ENCODE measurements at places on chromosomes 5 and 9.

- DNase-seq: no peak
Observed at GRCh38 chr9:21023861-21024260, 7.6 kb downstream of the HACD4 start.

GRCh38 chr9:100377015-100377414 is 24.3 kb upstream of the TEX10 start:
- no peak for DNase-seq

GRCh38 chr5:96963267-96963666 is 27.4 kb downstream of the LNPEP start:
- DNase-seq: no peak

- no peak for DNase-seq
Observed at GRCh38 chr5:123474228-123474627, 37.7 kb upstream of the CSNK1G3 start.

GRCh38 chr5:141637767-141638419 is 1.1 kb downstream of the RELL2 start:
- DNase-seq: no peak

- no peak for DNase-seq
Observed at GRCh38 chr9:137021979-137022661, 5.9 kb downstream of the ABCA2 start.

- no peak for DNase-seq
Observed at GRCh38 chr5:32276173-32276853, 36.4 kb downstream of the MTMR12 start.

DNA sequence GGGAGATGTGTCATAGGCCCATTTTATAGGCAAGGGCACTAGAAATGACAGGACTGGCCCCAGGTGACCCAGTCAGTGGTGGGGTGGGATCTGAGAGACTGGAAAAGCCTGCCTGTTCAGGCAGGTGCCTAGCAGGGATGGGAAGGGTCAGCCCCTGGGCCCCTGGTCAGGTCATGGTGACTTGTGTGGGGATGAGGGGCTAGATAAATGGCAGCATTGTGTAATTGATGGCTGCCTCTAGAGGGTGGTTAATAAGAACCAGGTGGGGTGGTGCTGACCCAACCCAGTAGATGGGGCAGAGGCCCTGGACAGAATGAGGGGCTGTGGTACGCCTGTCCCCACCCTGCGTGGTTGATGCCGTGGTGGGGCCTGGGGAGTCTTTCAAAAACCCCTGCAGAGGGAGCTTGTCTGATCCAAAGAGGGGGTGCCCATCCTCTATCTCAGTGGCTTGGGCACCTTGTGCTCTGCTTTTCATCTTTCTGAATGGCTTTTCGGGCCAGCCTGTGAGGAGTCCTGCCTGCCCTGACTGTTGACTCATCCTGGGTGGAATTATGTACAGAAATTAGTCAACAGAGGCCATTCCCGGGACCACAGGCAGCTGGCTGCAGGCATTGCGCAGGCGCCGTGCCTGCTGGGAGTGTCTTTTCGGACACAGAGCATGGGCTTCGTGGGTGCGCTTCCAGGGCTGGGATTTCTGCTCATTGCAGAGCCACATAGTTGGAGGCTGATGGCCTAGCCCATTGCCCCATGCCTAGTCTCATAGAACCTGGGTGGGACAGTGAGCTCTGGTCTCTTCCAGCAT is 93.6 kb upstream of the PITX1 start:
- DNase-seq: no peak

GRCh38 chr9:6006749-6007057 is 8.7 kb downstream of the RANBP6 start:
- no peak for DNase-seq

GRCh38 chr9:93906195-93906880 is 48.8 kb downstream of the BARX1 start:
- no peak for DNase-seq

DNA sequence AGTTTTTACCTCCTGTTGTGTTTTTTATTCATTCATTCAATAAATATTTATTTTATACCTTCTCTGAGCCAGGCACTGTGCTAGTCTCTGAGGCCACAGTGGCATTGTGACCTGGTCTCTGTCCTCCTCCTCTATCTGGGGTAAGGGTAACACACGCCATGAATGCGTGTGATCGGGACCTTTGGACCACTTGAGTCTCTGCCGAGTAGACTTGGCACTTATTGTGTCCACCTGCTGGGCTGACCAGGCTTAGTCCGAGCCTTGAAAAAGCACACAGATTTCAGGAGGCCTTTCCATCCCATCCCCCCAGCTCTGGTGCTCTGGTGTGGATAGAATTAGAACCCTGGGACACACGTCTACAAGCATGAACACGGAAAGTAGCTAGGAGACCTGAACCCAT is 58.7 kb downstream of the ERGIC1 start:
- no peak for DNase-seq

DNA sequence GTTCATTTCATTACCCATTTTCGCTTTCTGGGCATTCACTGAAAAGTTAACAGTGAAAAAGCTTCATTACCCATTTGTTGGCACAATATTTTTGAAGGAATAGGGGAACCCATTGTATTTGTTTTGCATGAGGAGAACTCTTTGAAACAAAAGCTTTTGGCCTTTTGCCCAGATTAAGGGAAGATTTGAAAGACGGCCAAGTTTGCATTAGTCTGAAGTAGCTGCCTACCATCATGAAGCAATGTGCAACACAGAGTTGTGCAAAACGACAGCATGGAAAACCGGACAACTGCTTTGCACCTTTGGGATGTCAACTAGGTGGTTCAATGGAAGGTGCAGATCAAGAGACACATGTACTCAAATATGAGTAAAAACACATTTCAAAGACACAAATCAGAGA is 84.9 kb downstream of the TRPM3 start:
- no peak for DNase-seq

DNA sequence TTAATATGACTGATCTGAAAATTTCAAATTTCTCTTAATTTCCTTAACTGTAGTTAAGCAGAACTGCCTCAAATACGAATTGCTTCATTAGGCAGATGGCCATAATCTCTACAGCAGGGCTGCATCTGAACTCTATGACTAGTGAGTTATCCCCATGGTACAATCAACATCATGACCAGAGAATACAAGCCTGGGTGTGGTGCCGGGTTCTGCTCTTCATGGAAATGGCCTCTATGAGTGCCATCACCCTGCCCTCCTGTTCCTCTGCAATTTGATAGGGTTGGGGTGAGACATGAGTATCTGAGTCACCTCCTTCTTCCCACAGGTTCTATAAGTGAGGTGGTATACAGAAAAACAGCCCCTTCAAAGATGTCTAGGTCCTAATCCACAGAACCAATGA is 235.9 kb downstream of the AP3B1 start:
- no peak for DNase-seq
